ENCODE measurements at places on chromosomes 4 and X. TPM values are rescaled to one million over a fixed set of nuclear protein-coding genes. Genes with fewer than 3 reads are reported as not detected.

GRCh38 chrX:48917139-48918001 is 1.5 kb downstream of the PIM2 start:
- DNase-seq, result peak; percentile 67

GRCh38 chr4:78656968-78657445 is 105.4 kb downstream of the ANXA3 start:
- no peak for DNase-seq

Gene NXF2
- total RNA-seq, result not detected

GRCh38 chrX:153969904-153970356 is 1.7 kb downstream of the HCFC1 start:
- DNase-seq, result no peak

DNA sequence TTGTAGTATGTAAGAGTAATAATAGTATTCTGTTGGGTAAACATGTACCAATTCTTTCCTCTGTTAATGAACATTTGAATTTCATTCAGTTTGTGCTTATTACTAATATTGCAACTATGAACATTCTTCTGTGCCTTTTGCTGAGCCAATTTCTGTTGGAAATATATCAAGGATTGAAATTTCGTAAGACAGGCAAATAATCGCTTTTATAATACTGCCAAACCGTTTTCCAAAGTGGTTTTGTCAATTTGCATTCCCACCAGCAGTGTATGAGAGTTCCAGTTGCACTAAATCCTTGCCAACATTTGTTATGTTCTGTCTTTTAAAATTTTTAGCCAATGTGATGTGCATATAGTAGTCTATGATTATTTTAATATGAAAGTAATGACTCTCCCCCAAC is 38.6 kb downstream of the MAGEB17 start:
- DNase-seq, result no peak

Gene AFF2
- total RNA-seq, result 0.31 TPM

Gene IL13RA2
- not detected for total RNA-seq

Gene FANCB
- 4.1 TPM for total RNA-seq

GRCh38 chr4:25991340-25991739 is 77.3 kb downstream of the SMIM20 start:
- no peak for DNase-seq

GRCh38 chr4:119025420-119025819 is 110.2 kb upstream of the MYOZ2 start:
- no peak for DNase-seq

DNA sequence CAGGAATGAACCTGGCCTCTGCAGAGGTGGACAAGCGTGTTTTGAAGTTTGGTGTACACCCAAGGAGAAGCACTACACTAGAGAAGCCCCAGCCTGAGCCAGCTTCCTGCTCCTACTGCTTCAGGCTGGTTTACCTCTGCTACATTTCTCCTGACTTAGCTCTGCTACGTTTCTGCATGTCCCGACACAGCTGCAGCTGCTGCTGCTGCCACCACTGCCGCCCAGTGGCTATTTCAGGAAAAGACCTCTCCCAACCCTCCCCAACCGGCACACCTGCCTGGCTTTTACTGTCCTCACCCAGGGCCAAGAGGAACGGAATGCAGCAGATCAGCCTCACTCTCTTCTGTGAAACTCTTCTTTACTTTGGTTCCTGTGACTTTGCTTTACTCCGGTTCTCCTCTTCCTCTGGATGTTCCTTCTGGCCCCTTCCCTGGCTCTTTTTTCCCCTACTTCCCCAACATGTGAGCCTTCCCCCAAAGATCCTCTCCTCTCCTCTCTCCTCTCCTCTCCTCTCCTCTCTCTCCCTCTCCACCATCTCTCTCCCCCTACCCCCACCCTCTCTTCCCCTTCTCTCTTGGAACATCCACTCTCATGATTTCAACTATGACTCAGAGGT is 3.1 kb upstream of the P2RY4 start:
- no peak for DNase-seq
